Activated CD4-positive, alpha-beta T cell treated with anti-CD3 and anti-CD28 coated beads for 36 hours (primary cell): ENCODE measurements at places on chromosomes 2 and 18. TPM values are rescaled to one million over a fixed set of nuclear protein-coding genes. Genes with fewer than 3 reads are reported as not detected.

- H3K27me3 ChIP-seq, result peaks cover 26% of the 10 kb centered on the region
- H3K27ac ChIP-seq, result no peak overlapping the region
Measured at GRCh38 chr2:104434318-104434792, 419.6 kb upstream of the POU3F3 start.

LYPD6 gene
- not detected for total RNA-seq

GRCh38 chr18:29156531-29156930 is 979.6 kb upstream of the CDH2 start:
- DNase-seq, result no peak
- no peak overlapping the region for H3K27ac ChIP-seq
- no peak overlapping the region for H3K4me3 ChIP-seq
- H3K4me1 ChIP-seq, result no peaks in the 10 kb centered on the region
- no peaks in the 10 kb centered on the region for H3K27me3 ChIP-seq
- no peaks in the 10 kb centered on the region for H3K36me3 ChIP-seq

- no peak overlapping the region for H3K4me3 ChIP-seq
- H3K27ac ChIP-seq, result no peak overlapping the region
- peaks cover 7% of the 10 kb centered on the region for H3K27me3 ChIP-seq
- H3K4me1 ChIP-seq, result no peaks in the 10 kb centered on the region
- no peaks in the 10 kb centered on the region for H3K36me3 ChIP-seq
Measured at GRCh38 chr2:18403921-18404522, 156.4 kb downstream of the RDH14 start.

DNA sequence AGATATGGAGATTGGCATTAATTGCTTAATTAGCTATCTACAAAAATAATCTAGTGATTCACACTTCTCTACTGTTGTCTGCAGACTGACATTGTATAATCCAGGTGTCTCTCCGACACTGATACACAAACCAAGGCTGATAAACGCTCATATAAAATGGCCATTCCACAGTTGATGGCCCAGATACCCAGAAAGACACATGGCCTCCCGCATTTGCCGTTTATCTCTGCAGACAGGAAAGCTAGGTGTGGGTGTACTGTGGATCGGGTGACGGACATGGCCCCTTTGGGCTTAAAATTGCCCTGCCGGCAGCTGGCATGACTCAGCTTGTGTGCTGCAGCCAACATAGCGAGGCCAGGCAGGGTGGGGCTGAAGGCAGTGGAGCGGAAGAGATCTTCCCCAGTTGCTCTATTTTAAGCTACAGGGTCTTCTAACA is 18.5 kb downstream of the PMAIP1 start:
- H3K27ac ChIP-seq, result no peak overlapping the region
- no peaks in the 10 kb centered on the region for H3K36me3 ChIP-seq
- H3K4me3 ChIP-seq, result no peak overlapping the region
- H3K4me1 ChIP-seq, result peaks cover 26% of the 10 kb centered on the region
- peaks cover 3% of the 10 kb centered on the region for H3K27me3 ChIP-seq
- DNase-seq, result peak; percentile 45

GRCh38 chr2:8638327-8638726 is 43.5 kb upstream of the ID2 start:
- no peak overlapping the region for H3K4me3 ChIP-seq

- H3K36me3 ChIP-seq, result no peaks in the 10 kb centered on the region
- H3K27ac ChIP-seq, result no peak overlapping the region
- H3K4me3 ChIP-seq, result no peak overlapping the region
- DNase-seq, result peak; percentile 1
- no peaks in the 10 kb centered on the region for H3K27me3 ChIP-seq
Measured at GRCh38 chr18:48805826-48806535, 144.8 kb downstream of the SMAD7 start.

SH3RF3 gene
- 1.4 TPM for total RNA-seq

SERPINB3 gene
- total RNA-seq, result not detected

DNA sequence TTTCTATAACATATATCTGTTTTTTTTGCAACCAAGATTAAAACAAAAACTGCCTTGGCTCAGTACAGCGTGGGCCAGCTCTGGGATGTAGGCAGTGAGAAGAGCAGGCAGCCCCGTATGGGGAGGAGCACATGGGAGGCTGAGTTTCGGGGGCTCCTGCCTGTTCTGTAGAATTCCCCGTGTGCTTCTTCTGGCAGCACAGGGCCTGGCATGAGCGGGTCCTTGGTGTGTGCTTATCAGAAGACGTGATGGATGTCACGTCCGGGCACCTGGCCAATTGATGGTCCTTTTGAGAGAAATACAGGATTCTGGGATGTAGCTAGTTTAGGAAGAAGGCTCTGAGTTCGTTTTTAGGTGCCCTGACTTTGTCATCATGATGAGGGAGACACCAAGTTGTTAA is 16.2 kb downstream of the IMPA2 start:
- peaks cover 7% of the 10 kb centered on the region for H3K4me1 ChIP-seq
- no peak overlapping the region for H3K27ac ChIP-seq
- peaks cover 3% of the 10 kb centered on the region for H3K36me3 ChIP-seq
- no peak overlapping the region for H3K4me3 ChIP-seq
- H3K27me3 ChIP-seq, result no peaks in the 10 kb centered on the region
- DNase-seq, result no peak

DNA sequence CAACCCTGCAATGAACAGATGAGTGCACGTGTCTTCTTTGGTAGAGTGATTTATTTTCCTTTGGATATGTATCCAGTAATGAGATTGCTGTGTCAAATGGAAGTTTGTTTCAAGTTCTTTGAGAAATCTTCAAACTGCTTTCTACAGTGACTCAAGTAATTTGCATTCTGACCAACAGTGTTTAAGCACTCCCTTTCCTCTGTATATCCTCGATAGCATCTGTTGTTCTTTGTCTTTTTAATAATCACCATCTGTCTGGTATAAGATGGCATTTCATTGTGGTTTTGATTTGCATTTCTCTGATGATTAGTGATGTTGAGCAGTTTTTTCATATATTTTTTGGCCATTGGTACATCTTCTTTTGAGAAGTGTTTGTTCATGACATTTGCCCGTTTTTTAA is 1608.3 kb upstream of the ZEB2 start:
- no peaks in the 10 kb centered on the region for H3K4me1 ChIP-seq
- H3K36me3 ChIP-seq, result no peaks in the 10 kb centered on the region
- DNase-seq, result no peak
- H3K27me3 ChIP-seq, result no peaks in the 10 kb centered on the region
- no peak overlapping the region for H3K4me3 ChIP-seq

DNA sequence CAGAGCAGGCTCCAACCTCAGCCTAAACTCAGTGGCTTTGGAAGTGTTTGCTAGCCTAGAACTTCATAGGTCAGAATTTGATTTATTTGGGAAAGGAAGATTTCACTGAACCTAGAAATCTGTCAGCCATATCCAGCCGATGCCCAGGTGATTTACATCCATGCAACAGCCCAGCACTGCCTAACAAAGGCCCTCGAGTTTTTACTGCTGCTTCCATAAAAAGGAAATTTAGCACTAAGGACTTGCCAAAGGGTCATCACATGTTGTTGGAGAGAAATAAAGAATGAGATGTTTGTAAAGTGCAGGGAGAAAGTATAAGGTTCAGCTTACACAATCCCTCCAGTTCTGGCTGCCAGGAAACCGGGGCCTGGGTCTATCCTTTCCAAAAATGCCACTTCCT is 614.2 kb downstream of the BCL11A start:
- H3K36me3 ChIP-seq, result no peaks in the 10 kb centered on the region
- no peak for DNase-seq
- H3K27me3 ChIP-seq, result no peaks in the 10 kb centered on the region
- no peaks in the 10 kb centered on the region for H3K4me1 ChIP-seq
- no peak overlapping the region for H3K4me3 ChIP-seq

DNA sequence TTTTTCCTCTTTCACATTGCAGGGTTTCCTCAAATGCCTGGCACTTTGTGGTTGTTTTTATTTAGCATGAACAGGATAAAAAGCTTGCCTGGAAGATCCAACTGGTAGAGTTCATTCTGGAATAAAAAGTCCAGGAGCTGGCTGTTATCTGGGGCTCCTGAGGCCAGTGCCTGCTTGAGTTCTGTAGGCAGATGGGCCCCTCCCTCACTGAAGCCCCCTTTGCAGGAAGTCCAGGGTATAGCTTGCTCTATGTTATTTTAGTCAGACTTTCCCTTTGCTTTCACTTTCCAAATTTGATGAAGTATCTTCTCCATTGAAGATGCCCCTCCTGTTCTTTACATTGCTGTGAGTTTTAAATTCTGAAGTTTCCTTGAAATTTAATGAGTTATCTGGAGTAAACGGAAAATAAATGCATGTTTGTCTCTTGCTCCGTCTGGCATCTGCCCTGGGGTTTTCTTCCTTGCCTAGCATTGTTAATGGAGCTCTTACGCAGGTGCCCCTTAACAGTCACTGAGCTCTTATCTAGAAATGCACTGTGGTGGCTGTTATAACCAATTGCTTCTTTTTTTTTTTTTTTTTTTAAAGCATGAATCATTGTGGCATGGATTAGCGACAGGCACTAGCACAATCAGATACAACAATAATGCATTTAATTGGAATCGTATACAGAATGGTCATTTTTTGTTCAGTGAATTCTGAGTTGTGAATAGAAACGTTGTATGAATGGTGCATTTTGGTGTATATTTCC is 27.0 kb upstream of the LPIN1 start:
- H3K4me1 ChIP-seq, result peaks cover 2% of the 10 kb centered on the region
- H3K36me3 ChIP-seq, result no peaks in the 10 kb centered on the region
- peaks cover 27% of the 10 kb centered on the region for H3K27me3 ChIP-seq
- no peak overlapping the region for H3K4me3 ChIP-seq
- no peak for DNase-seq

MDH1B gene
- total RNA-seq, result 1.3 TPM

DNA sequence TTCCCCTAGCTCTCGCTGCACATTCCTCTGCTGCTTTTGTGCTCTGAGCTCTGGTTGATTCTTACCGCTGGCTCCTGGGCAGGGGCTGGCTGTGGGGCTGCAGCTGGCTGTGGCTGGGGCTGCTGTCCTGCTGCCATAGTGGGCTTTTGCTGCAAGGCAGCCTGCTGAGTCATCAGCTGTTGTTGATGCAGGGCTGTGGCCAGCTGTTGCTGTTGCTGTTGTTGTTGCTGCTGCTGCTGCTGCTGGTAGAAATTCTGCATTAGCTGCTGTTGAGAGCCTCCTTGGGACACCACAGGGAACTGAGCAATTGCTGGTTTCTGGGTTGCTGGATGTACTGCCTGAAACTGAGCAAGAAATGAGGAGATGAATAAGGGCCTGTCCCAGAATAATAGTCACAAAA is 77.2 kb upstream of the NFU1 start:
- H3K27ac ChIP-seq, result no peak overlapping the region
- H3K4me1 ChIP-seq, result peaks cover 5% of the 10 kb centered on the region
- no peak overlapping the region for H3K4me3 ChIP-seq
- DNase-seq, result no peak

DNA sequence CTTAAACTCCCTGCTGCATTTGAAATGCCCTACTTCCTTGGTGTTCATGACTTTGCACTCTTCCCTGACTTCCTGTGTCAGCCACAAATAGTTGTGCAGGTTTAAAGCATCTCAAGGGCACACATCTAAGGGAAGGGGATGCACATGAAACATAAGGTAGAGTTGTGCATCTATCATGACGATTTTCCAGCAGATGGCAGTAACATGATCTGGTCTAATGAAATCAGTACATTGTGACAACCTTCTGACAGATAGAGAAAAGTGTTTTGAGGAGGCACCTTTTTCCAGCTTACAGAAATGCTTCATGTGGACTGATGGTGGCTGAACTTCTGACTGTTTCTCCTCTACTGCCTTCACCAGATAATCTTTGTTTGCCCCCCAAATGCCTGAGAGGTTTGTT is 238.9 kb downstream of the XIRP2 start:
- H3K36me3 ChIP-seq, result no peaks in the 10 kb centered on the region
- DNase-seq, result no peak
- no peak overlapping the region for H3K27ac ChIP-seq
- no peaks in the 10 kb centered on the region for H3K4me1 ChIP-seq
- no peak overlapping the region for H3K4me3 ChIP-seq

- no peaks in the 10 kb centered on the region for H3K4me1 ChIP-seq
Measured at GRCh38 chr2:225534697-225535096, 135.2 kb downstream of the NYAP2 start.

- H3K4me3 ChIP-seq, result no peak overlapping the region
- no peaks in the 10 kb centered on the region for H3K27me3 ChIP-seq
- H3K27ac ChIP-seq, result no peak overlapping the region
- DNase-seq, result no peak
Measured at GRCh38 chr2:183867206-183867605, 731.1 kb upstream of the ZNF804A start.

DNA sequence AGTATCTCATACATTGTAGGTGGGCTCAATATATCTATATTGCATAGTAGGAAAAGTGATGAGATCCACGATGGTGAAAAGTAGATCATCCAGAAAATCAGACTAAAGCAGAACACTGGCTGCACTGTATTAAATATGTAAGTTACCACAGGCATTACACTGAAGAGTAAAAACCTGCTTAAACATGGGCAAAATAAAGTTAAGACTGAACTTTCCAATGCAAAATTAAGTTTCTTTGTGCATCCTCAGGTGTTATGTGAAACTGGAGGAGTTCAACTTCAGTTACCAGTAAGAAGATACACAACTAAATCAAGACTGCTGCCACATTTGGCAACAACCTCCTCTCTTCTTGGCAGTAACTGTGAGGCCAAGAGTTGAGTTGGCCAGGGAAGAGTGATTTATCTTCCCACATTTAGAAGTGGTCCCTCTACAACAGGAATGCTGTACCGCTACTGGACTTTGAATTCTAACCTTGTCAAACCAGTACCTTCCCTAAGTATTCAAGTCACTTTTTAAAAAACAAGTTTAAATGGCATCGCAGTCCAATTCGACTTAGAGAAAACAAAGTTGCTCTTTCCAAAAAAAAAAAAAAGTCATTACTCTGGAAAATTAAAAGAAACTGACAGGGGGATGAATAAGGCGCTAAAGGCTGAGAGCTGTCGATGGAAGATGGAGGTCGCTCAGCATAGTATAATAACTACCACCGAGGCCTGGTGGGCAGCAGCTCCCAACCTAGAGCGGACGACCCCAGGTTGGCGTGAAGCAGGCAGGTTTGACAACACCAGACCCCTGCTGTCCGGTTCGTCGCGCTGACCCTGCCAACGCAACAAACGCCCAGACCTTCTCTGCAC is 1.1 kb downstream of the MAP4K3 start:
- peak overlapping the region; percentile 69 for H3K27ac ChIP-seq
- H3K36me3 ChIP-seq, result no peaks in the 10 kb centered on the region
- peak; percentile 16 for DNase-seq
- H3K4me1 ChIP-seq, result peaks cover 73% of the 10 kb centered on the region
- H3K27me3 ChIP-seq, result no peaks in the 10 kb centered on the region

C2orf66 gene
- total RNA-seq, result 0.09 TPM

- H3K27ac ChIP-seq, result no peak overlapping the region
- no peak for DNase-seq
- H3K27me3 ChIP-seq, result peaks cover 25% of the 10 kb centered on the region
Measured at GRCh38 chr2:234958311-234958710, 6.5 kb downstream of the SH3BP4 start.

DNA sequence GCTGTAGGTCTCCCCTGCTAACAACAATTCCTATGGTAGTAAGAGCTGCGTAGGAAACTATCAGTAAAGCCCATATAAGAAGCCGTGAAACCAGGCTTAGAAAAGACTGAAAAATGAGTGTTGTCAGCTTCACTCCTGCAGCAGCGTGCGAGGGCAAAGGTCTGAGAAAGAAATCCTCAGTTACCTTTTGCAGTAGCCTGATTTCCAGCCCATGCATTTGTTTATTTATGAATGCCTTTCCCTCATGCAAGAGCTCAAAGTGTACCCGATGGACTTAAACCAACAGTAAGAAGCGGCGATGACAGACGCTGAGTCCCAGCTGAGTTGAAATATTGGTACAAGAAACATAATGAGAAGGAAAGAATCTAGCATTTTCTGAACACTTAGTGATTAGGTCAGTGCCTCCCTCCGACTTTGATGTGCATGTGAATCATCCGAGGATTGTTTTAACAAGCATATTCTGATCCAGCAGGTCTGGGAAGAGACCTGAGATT is 15.0 kb upstream of the POLI start:
- H3K4me1 ChIP-seq, result peaks cover 14% of the 10 kb centered on the region
- no peak overlapping the region for H3K27ac ChIP-seq
- no peak overlapping the region for H3K4me3 ChIP-seq
- no peaks in the 10 kb centered on the region for H3K36me3 ChIP-seq
